ENCODE measurements at places on chromosomes 7 and 10.
A peak's percentile ranks its signal among the peaks of the same experiment; 100 is the strongest.

GRCh38 chr10:3068201-3068967 is 1.0 kb downstream of the PFKP start:
- DNase-seq = no peak

GRCh38 chr7:15848901-15849300 is 162.4 kb upstream of the MEOX2 start:
- DNase-seq = no peak

GRCh38 chr10:120503689-120504088 is 46.7 kb downstream of the PLPP4 start:
- no peak for DNase-seq

DNA sequence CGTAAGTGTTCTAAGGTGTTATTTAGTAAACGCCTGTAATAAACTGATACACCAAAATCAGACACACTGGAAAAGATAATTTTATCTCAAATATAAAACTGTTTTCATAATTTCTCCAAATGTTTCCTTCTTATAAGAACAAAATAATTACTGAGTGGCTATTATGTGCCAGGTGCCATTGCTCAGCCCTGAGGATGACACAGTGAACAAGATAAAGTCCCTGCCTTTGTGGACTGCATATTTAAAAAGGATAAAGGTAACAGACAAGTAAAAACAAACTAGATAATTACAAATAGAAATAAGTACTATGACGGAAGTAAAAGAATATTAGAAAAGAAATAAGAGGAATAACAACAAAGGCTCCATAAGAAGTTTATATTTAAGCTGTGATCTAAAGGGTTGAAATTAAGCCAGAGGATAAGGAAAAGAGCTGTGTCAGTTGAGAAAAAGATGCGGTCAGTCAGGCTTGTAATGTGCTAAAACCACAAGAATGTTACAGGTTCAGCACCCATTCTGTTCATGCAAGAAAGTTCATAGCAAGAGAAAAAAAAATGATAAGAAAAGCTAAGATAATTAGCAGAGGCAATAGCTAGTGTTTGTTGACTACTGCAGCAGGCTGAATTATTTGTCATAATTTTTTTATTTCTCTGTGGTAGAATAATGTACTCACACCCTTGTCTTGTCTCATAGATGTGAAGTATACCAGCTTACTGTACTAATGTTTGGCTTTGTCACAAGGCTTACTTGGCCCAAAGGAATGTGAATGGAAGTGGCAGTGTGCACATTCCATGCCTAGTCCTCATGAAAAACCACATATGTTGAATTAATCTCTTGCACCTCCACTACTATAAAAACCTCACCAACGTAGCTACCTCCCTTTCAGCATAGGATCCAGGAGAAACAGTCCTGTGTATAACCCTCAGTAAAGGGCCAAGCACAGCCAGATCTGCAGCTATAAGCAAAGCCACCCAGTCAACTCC is 75.1 kb downstream of the CRPPA start:
- no peak for DNase-seq

DNA sequence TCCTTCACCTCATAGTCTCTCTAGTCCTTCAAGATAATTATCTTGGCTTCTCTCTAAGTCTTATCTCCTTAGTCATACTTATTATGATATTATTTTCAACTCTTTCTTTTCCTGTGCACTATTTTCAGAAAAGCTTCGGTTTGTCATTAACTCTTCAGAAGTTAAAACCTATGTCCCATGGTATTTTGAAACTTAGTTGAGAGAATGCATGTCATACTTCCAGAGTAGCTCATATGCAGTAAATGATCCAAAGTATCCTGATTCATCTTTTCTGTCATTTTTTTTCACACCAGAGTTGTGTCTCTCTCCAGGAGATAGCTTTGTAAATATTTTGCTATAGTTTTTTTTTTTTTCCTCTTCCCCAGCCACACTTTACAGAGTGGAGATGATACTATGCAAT is 1008.6 kb downstream of the NRG3 start:
- DNase-seq = no peak

GRCh38 chr7:79236352-79237028 is 217.0 kb downstream of the MAGI2 start:
- DNase-seq = no peak

GRCh38 chr10:15725603-15726002 is 5.9 kb upstream of the ITGA8 start:
- DNase-seq = peak; percentile 50

DNA sequence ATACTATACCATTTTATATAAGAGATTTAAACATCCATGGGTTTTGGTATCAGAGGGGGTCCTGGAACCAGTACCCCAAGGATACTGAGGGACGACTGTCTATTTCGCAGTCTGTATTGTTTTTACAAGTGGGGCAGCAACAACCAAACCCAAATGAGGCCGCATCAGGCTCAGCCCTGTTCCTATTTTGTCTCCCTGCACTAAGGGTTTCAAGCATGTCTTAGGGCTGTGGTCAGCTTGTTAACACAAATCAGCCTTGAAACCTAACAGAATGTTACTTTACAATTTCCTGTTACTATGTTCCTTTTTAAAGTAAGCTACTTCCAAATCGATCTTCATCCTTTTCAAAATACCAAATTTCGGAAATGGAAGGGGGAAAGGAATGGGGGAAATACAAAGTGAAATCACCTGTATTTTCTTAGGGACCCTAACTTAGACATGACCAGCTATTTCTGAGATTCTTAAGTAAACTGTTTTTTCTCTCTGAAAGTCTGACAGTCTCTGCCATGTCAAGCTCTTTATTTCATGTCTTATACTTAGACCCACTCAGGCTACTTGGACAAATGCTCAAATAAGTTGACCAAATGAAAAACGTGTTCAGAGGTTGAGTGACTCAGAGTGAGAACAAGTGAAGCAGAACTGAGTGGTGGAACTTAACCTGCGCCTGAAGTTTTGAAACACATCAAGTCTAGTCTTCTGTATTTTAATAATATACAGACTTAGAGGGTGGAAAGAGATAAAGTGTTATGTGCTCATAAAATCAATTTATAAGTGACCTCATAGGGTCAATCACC is 75.8 kb downstream of the C1GALT1 start:
- no peak for DNase-seq

DNA sequence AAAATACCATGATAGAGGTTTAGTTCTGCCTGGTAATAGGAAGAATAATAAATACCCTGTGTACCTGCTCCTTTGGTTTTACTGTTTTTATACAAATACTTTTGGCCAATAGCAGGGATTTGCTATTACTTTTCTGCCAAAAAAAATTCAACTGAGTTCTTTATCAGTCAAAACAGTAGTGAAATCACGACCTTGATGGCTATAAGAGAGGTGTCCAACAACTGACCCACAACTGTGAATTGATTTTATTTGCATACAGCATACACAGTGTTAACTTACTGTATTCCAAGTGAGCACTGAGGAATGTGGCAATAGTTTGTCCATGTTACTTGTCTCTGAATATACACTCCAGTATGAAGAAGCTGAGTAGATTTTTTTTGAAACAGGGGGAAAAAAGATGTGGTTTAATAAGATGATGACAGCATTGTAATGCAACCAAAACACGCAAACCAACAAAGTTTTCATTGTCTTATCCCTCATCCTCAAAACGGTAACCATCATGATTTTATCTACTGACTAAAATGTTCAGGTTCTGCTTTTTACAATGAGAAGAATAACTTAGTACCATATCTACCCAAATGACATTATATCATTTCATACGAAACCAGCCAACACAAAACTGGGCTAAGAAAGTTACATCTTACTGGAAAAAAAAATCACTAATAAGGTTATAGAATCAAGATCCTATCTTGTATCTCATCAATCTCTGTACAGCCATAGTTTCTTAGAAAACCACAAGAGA is 63.3 kb downstream of the GSAP start:
- no peak for DNase-seq

DNA sequence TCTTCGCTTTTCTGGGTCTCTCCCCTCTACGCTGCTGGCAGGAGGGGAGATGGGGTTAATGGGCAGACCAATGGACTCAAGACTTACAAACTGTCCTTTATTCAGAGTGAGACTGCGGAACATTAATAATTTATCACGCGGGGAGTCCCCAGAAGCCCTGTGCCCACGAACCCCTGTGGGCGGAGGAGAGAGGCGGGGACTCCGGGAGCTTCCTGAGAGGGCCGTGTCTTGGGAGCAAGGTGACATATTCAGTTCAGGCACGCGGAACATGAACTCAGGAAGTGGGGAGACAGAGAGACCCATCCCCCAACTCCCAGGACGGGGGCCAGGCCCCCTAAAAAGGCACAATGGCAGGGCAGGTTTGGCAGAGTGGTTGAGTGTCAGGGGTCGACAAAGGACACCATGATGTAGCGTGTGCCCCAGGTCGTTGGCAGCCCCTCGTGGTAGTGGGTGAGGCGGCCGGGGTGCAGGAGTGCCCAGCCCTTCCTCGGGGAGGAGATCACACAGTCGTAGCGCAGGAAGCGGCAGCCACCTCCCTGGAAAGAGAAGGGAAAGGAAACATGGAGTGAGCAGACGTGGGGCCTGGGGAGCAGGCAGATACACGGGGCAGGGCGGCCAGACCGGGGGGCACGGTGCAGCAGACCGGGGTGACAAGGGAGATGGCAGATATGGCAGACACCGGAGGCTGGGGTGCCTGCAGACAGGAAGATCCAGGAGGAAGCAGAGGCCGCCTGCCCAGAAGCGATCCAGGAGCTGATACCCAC is 5.2 kb upstream of the MOGAT3 start:
- no peak for DNase-seq

DNA sequence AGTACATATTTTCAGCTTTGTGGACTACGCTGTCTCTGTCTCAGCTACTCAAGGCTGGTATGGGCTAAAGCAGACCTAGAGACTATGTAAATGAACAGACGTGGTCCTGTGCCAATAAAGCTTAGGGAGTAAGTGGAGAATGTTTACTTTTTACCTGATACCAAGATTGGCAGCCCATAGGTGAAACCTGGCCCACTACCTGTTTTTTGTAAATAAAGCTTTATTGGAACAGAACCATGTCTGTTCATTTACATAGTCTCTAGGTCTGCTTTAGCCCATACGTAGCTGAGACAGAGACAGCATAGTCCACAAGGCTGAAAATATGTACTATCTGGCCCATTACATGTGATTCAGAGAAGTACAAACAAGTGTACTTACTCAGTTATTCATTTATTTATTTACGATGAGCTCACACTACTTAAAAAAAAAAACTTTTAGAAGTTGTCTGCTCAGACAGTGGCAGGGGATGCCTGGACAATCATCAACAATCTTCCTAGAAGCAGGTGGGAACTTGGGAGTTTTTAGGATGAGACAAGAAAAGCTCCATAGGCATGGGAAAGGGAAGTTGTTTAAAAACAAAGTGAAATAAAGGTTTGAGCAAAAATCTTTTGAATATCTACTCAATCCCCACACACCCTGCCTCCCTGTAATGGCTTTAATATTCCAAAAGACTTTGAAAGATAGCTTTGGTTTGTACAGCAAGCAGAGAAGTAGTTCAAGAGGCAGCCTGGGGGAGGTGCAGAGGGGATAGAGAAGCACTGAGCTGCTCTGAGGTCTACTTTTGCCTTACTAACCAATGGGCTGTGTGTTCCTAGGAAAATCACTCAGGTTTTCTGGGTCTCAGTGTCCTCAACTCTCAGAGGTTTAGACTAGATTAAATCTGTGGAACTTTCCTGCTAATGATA is 114.4 kb upstream of the AFAP1L2 start:
- no peak for DNase-seq

DNA sequence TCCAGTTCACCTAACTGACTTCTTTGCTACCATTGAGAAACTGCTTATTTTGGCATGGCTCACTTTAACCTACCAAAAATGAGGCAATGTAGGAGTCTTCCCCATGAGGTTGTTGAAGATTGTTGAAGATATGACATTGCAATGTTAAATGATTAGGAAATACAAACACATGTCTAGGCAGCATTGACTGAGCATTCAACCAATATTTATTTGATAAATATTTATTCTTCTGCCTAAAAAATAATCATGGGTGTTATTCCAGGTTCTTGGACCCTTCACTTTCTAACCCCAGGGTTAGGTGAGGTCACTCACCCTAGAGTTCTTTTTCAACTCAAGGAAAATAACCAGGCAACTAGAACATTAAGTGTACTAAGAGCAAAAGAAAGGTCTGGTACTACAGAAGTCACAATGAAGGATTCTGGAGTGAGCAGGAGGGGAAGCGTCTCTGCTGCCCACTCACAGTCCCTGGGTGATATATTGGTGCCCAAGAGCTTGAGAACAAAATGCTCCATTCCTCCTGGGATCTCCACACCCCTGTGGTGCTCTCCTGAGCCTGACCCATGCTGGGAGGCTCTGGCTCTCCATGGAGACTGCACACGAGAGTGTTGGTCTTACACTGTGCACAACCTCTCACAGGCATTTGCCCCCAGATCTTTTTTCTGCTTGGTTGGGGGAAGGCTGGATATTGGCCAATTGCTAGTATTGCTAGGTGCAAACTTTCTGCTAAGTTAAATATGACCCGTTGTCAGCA is 123.4 kb downstream of the SPAG6 start:
- no peak for DNase-seq

DNA sequence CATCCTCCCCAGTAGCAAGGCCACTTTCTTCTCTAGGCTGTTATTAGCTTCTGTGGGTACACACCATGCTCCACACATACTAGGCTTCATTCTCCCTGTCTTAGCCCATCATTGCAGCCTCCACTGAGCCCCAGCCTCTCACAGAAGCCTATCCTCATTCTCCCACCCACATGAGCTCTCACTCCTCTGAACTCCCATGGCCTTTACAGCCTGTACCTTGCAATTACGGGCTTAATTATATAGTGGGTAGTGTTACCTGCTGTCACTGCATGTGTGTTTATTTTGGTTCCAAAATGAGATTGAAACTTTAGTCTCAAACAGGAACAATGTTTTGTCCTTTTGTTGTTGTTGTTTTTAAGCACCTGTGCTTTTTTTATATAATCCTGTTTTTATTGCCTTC is 460.0 kb downstream of the KCNMA1 start:
- DNase-seq = no peak

DNA sequence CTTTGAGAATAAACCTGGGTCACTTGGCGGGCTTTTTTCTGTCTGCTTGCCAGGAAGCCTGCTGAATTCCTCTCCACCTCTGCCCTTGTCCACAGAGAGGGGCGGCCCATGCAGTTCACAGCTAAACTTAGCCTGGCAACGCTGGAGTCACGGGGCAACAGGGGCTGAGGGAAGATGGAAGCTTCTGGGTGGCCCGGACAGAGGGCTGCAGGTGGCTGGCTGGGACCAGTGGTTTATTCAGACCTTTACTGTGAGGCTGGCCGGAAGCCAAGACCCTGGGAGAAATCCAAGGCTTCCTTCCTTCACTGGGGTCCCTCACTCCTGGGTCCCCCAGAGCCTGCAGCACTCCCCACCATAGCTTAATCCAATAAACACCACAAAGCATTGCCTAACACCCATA is 17.0 kb downstream of the ITPRIP start:
- DNase-seq = no peak

GRCh38 chr10:72059843-72060822 is 28.2 kb downstream of the SPOCK2 start:
- DNase-seq = no peak

- no peak for DNase-seq
These were observed 87.1 kb downstream of the FZD1 start for GRCh38 chr7:91351374-91351773.

- DNase-seq = no peak
These were observed 24.9 kb upstream of the PANK1 start for GRCh38 chr10:89669985-89670384.

DNA sequence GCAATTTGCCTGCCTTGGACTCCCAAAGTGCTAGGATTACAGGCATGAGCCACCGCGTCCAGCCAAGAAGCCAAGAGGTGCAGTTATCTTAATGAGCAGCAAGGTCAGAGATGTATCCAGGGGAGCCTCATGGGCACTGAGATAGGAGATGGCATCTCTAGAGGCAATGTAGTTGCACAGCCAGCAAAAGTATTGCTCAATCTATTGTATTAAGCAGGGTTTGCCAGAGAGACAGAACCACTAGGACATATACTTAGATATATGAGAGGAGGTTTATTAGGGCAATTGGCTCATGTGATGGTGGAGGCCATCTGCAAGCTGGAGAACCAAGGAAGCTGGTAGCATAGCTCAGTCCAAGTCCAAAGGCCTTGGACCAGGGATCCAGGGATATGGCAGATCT is 16.3 kb upstream of the VPS26A start:
- DNase-seq = no peak

Measured in NCI-H524 (cell line).